ENCODE measurements at places on chromosomes 7 and 10.

DNA sequence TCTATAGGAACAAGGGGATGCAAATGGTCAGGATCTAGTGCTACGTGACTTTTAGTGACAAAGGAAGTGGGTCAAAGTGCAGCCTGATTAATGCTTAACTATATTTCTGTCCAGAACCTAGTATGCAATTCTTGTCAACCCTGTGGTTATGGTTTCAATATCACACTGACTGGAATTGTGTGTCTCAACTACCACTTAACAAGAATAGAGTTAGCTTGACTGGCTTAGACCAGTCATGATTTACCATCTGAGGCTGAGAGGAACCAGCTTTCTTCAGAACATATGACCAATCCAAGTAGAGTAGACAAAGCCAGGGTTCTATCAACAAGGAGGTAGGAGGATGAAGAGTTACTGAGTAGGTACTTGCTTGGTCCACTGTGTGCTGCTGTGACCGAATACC is 54.4 kb downstream of the MYPN start:
- no peak for DNase-seq

- DNase-seq, result no peak
Observed at GRCh38 chr7:94043299-94043698, 39.1 kb upstream of the BET1 start.

DNA sequence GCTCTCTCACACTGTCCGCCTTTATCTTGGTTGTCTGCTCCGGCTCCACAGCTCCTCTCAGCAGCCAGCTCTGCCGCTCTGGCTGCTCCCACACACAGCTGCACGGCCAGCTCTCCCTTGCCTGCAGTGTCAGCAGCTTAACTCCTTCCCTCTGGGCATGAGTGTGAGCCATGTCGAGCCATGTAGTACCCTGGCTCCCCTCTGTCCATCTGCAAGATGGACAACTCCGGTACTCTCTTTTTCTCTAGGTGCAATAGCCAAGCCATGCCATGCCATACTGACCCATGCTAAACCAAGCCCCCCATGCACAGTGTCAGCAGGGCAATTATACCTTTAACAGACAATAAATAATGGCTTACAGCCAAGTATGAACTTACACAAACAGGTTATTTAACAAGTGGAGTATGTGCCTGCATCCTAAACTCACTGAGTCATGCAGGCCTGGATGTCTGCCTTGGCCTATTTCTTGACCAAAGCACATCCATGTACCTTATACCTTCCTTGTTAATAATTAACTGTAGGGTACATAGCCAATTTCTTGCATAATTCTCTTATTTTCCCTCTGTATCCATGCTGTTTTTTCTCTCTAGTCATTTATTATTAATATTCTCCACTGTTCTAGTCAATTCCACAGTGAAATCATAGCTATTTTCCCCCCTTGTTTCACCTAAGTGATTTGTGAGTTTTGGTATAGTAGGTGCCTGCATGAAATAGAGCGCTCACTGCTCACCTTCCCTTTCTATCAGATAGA is 170.9 kb downstream of the CDK14 start:
- DNase-seq, result no peak

DNA sequence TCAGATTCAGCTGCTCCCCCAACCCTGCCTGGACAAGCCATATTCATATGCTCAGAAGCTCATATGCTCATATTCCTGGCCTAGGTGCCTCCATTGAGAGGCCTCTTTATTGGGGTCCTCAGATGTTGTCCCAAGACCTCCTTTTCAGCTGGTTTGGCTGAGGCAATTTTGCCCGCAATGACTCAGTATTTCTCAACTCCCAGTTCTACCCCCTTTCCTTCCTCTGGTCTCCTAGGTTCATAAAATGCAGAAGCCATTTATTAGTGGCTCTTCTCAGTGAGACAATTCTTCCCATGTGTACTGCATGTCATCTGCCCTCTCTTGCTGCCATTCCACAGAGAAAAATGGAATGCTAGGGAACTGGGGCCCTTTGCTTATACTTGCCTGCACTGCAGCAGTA is 110.7 kb downstream of the INHBA start:
- no peak for DNase-seq

- no peak for DNase-seq
Observed at GRCh38 chr7:97409346-97409745, 291.8 kb downstream of the SDHAF3 start.

DNA sequence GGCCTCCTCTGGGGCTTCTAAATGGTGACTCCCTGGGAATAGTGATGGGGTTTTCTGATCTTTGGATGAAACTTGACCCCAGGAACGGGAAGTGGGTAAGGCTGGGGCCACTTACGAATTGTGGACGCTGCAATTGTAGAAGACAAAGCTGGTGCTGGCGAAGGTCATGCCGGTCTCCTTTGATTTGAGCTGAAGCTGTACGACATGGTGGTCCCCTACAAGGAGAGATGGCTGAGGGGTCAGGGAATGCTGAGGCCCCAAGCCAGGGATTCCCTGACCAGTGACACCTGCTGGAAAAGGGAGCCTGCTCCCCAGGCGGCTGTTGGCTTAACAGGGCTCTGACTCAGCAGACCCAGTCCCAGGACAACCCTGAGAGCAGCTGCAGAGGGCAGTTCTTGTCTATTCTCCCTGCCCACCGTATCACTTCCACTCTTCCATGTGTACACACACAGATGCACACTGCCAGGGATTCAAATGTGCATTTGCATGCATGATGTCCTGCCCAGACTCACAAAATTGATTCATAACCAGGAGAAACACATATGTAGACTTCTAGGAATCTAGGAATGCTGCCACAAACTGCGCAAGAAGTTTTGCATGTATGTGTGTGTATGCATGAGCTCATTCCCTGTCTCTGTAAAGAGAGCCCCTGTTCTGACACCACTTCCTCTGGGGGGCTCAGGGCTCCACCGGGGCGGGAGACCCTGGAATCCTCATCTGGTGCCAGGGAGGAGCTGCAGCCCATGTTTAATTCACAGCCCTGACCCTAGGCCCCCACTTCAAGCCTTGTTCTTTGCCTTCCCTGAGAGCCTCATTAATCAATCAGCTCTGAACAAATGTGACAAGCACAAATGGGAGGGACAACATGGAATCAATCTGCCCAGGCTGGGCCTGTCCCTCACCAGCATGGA is 350.0 kb downstream of the PLXNA4 start:
- DNase-seq, result no peak

DNA sequence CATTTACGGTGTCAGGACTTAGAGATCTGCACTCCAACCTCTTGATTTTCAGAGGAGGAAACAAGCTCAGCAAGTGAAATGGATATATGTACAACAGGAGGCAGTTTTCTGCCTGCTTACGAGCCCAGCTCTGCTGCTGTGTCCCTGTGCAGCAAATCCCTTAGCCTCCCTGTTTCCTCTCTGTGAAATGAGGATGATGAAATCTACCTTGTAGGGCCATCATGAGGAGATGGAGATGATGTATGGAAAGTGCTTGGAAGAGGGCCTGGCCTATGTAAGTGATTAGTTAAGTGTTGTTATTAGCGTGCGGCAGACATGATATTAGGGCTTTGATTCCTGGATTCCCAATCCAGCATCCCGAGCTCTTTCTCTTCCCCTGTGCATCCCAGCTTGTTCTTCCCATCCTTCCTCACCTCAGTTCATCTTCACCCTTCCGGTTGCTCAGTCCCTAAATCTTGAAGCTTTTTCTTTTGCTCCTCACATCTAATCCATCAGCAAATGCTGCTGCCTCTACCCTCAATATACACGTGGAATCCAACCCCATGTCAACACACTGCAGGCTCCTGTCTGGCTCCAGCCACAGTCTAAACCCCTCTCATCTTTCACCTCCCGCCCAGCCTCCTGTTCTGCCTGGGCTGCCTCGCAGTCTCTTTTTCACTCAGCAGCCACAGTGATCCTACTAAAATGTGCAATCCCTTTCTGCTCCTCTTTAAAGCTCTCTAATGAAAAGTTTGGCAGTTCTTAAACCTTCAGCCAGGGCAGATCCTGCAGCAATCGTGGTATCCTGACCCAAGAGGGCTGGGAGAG is 113.8 kb downstream of the MARCHF5 start:
- no peak for DNase-seq

GRCh38 chr10:79376078-79376628 is 28.9 kb downstream of the PPIF start:
- DNase-seq, result no peak
